ENCODE measurements at places on chromosomes 4 and X.

DNA sequence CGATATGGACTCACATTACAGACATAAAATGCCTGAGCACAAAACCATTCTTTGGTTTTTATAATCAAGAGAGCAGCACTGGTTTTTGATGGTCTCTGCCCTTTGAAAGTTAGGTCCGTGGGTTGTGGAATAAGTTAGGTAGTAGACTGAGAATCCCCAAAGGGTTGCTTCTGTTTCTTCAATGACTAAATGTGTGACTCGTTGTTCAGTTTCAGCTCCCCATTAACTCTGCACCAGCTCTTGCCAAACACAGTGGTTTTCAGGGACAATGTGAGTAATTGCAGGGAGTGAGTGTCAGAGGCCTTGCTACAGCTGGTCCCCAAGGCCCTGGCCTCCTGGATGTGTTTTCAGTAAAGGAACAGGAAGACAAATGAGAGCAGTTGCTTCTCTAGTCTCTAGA, 24.8 kb downstream of the SMIM20 start:
- DNase-seq = peak; percentile 25

- DNase-seq = no peak
These were observed 4.2 kb downstream of the ELF4 start for GRCh38 chrX:130106071-130106470.

GRCh38 chr4:108906866-108907367, 144.1 kb upstream of the ETNPPL start:
- no peak for DNase-seq

- DNase-seq = no peak
These were observed 61.6 kb upstream of the MAPK10 start for GRCh38 chr4:86421461-86421860.

- no peak for DNase-seq
These were observed 1.0 kb upstream of the IGBP1 start for GRCh38 chrX:70132224-70132623.

GRCh38 chrX:132692066-132692465, 203.2 kb upstream of the MBNL3 start:
- no peak for DNase-seq

GRCh38 chr4:27577951-27578350, 717.3 kb downstream of the STIM2 start:
- DNase-seq = no peak

GRCh38 chr4:79455216-79455615, 47.2 kb upstream of the GK2 start:
- no peak for DNase-seq

DNA sequence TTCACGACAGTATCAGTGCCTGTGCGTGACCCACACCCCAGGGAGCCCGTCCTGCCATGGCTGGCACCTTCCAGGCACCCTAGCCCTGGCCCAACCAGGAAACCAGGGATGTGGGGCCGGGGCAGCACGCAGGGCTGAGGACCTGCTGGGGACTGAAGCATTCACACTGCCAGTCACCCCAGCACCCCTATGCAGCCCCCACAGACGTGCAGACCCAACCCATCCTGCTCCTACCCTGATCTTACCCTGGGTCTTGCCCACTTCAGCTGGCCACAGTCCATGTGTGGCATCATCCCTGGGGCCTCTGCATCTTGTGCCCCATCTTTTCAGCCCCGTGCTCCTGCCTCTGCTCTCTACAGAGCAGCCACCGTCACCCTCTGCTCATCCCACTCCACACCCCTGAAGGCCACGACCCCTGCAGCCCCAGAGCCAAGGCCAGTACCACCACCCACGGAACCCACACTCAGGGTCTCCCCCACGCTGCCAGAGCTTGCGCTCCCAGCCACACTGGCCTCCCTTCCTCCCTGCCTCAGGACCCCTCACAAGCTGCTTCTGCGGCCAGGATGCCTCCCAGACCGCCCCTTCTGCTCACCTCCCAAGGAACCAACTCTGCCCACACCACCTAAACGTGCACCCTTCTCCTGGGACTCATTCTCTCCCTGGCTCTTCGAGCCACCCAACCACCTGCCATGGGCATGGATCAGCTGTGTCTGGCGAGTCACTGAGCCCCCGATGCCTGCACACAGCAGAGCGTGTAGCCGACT, 25.6 kb downstream of the GAK start:
- no peak for DNase-seq

DNA sequence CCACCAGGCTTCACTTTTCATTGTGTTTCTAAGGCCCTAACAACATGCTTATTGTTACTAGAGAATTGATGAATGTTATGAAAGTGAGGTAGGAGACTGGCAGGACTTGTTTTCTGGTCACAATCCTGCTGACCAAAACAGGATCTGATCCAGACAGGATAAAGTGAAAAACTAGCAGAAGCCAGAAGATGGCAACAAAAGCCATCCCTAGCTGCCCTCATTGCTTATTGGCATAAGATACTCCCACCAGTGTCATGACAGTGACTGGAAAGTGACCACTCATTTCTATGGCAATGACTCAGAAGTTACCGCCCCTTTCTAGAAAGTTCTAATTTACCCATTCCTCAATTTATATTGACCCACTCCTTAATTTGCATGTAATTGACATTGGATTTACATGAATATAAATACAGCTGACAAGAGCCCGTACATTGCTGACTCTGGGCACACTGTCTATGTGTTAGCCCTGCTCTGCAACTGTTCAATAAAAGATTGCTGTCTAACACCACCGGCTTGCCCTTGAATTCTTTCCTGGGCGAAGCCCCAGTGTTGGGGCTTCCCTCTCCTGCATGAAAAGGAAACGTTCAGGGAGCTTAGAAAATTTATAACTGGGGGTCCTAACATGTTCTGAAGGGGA, 30.0 kb upstream of the FGG start:
- DNase-seq = no peak

- no peak for DNase-seq
These were observed 112.4 kb upstream of the CXCL13 start for GRCh38 chr4:77493120-77493752.

DNA sequence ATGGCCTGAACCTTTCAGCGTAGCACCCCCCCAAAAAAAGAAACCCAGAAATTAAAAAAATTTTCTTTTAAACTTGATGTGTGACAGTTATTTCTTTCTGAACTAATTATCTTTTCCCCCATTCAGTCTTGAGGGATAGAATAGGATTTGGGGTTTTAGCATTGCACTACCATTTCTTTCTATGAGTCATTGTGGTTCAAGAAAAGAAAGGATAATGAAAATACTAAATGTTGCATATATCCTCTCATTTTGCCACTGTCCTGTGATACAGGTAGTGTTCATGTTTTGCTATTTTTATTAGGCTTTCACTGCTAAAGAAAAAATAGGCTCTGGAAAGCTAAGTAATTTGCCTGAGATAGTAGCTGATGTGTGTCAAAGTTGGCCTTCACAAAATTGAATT, 39.4 kb upstream of the DCK start:
- DNase-seq = no peak

DNA sequence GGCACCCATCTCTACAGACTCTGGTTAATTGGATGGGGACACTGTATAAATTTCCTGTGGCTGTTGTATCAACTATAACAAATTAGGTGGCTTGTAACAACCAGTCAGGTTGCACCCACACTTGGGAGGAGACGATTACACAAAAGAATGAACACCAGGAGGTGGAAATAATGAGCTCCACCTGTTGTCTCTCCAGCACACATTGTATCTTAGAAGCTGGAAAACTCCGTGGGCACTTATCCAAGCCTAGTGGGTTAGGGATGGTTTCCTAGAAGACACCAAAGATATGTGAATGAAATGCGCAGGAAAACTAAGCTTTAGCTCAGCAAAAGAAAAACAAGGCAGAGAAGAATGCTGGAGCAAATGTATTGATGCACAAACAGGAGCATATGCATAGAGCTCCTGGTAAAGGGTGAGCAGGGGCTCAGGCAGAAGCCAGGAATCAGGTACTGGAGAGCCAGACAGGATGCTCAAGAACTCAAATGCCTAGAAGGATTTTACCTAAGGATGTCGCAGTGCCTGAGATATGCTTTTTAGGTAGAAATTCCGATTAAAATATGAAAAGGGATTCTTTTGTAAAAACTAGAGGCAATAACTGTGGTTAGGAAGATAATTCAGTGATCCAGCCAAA, 111.7 kb downstream of the GALNTL6 start:
- DNase-seq = no peak

GRCh38 chr4:70179811-70180210, 15.7 kb upstream of the ODAM start:
- no peak for DNase-seq

DNA sequence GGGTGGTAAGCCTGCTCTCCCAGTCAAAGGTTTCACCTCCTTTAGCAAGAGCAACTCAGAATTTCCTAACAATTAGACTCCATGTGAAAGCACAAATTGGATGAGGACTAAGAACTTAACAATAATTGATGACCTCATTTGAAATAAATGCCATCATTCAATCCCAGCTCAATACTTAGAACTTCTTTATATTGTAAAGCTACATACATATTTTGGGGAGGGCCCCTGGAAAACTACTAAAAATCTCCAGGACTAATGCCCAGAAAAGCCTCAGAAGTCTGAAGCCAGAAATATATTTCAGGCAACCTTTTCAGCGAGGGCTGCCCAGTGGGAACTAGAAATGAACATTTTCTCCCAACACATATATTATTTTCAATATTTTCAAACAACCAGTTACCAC, 38.1 kb downstream of the AMOT start:
- DNase-seq = no peak

DNA sequence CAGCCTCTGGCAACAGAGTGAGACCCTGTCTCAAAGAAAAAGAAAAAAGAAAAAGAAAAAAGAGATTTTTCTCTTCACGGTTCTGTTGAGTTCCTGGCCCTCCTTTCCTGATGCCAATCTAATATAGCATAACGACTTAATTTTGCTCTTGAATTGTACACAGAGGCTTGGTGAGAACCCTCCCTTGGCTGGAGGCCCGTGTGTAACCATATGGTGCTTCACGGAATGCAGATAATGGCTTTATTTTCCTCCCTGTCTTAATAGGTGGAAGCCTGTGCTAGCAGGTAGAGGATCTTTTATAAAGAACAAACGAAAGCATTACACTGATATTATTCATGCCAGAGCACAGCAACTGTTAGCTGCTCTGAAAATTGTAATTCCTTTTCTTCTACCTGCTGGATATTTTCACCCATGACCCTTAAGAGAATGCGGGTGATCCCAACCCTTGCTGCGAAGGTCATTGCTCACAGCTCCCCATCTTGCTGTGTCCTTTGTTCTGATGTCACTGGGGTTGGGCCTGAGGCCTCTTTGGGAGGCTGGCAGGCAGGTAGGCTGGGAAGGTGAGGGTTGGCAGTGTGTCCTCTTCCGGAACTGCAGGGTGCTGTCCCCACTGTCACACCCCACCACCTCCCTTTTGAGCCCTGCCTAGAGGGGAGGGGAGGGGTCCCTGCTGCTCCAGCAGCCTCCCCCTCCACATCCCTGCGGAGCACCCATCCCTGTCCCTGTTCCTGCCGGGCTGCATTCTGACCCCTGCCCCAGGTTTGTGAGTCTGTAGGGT, 83.8 kb upstream of the STOX2 start:
- DNase-seq = no peak

DNA sequence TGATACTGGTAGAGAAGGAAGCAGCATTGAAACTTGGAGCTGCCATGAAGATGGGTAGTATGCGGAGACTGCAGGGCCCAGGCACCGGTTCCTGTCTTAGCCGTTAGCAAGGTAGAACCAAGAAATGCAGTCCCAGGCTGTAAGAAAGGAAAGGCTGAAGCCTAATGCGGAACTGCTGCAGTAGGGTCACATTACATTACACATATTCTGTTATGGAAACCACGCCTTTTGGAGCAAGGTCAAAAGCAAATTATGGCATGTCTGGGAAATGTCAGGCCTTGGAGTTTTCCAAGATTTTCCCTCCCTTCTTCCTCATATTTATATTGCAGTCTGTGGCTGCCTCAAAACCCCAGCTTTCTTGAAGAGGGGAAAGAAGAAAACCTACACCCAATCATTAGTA, 204.8 kb upstream of the RASGEF1B start:
- DNase-seq = no peak

GRCh38 chr4:7156761-7157488, 35.4 kb upstream of the SORCS2 start:
- DNase-seq = no peak

GRCh38 chr4:102022343-102022742, 231.8 kb downstream of the BANK1 start:
- no peak for DNase-seq

DNA sequence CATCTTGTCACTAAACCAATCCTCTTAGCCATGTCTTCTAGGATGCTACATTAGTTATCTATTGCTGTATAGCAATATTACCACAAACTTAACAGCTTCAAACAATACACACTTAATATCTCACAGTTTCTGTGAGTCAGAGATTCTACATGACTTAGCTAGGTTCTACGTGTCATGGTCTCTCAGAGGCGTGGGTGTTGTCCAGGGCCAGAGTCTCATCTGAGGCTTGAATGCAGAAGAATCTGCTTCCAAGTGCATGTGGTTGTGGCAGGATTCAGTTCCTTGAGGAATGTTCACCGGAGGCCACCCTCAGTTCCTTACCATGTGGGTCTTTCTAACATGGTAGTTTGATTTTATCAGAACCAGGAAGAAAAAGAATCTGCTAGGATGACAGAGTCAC, 26.4 kb downstream of the PPP1R2C start:
- DNase-seq = no peak

DNA sequence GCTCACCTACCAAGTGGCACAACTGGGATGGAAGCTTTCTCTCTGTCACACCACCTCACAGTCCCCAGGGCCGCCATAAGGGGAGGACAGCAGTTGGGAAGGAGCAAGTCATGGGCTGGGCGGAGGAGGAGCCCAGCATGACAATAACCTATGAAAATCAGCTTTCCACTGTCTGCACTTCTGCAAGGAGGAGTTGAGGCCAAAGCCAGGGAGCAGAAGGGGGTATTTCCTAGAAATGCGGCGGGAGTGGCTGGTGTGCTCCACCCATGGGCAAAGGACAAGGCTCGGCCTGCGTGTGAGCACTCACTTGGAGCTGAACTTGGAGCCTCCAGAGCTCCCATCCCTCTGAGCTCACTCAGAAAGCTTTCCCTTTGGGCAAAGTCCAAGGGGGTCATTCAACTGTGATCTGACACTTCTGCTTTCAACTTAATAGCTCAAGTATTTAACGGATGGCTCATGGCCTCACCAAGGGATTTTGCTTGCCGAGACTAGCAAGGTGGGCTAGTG, 18.5 kb downstream of the APLN start:
- no peak for DNase-seq

DNA sequence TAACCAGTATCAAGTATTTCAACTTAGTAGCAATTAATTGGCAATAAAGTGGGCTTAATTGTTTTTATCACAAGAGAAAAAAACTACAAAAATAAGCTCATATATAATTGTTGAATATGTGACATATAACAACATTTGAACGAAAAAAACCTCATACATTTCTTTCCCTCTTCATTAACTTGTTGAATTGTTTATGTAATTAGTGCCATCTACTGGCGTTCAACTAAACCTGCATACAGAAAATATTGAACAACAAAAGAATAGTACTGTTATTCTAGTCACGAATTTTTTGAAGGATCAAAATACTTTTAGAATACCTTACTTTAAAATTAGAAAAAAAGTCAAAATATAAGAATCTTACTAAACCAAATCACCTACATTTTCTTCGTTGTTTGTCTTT, 586.5 kb upstream of the FTHL17 start:
- no peak for DNase-seq

- DNase-seq = no peak
These were observed 49.3 kb downstream of the CBR4 start for GRCh38 chr4:168960716-168961115.

Data from activated naive CD4-positive, alpha-beta T cell treated with anti-CD3 and anti-CD28 coated beads, Interleukin-2, amount 50 U/mL, for 16 hours (primary cell).